ENCODE measurements at places on chromosomes 13 and 19.

DNA sequence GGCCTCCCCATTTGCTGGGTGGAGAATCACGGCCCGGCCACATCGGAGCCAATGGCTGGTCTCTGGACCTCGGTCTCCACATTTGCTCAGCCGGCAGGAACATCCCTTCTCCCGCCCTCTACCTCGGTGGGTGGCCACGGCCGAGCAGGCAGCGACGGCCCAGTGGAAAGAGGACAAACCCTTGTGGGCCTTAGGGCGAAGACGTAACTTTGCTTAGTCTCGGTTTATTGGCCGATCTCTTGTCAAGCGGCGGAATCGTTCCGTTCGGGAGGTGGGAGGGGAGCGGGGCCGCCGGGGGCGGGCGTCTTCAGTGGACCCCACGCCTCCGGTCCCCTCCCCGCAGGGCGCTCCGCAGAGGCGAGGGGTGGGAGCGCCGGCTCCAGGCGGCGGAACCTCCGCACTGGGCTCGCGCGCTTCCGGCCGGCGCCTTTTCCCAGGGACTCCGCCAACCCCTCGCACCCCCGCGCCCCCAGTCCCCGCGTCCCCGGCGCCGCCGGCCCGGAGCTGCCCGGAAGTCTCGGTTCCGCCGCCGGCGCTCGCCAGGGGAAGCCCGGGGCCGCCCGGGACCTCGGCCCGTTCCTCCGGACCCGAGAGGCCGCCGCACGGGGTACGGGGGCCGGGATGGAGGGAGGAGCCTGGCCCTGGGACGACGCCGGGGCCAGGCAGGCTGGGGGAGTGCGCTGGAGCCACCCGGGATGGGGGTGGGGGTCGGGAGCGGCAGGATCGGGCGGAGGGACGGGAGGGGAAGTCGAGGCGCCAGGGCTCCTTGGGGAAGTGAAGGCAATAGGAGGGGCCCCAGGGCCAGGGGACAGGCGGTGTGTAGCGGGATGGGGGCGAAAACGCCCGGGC lies at the start of gene ZNF580:
Gene ZNF580, plus strand, starts transcription at position 426 of the 849 bp plus-strand sequence. CDS start 1,507 bp downstream, outside the sequence.
- no peak for DNase-seq

DNA sequence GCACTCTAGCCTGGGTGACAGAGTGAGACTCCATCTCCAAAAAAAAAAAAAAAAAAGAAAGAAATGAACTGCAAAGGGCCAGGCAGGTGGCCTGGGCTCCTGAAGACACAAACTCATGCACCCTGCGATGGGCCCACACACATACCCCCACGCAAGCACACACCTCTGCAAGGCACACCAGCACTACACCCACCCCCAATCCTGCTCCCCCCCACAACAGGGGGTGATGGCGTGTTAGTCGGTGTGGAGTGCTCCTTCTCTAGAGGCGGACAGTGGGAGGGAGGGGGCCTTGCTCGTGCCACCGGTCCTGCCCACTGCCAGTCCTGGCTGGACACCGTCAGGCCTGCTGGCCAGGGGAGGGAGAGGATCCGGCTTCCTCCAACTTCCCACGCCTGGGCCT lies 1.6 kb upstream of the SLC8A2 start:
- no peak for DNase-seq

- DNase-seq = peak; percentile 76
Observed at GRCh38 chr19:53977429-53977990, 13.9 kb upstream of the CACNG6 start.

DNA sequence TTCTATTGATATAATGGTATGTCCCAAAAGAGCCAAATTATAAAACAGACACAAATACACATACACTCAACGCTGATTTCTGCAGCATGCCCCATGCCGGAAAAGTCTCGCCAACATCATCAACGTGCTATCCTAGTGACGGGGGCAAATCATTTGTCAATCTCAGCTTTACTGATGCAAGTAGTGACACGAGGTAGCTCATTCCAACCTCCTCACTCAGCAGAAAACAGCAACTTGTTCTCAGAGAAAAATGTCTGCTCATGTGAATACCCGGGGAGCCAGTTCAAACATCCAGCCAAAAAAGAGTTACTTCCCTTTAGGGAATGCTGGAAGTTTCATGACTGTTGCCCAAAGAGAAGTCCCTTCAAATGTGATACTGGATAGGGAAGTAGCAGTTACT lies 46.3 kb downstream of the SOX21 start:
- DNase-seq = no peak

GRCh38 chr19:56114051-56114777 lies 6.9 kb downstream of the ZNF787 start:
- no peak for DNase-seq

- no peak for DNase-seq
Observed at GRCh38 chr13:110284779-110285484, 22.0 kb downstream of the COL4A1 start.

DNA sequence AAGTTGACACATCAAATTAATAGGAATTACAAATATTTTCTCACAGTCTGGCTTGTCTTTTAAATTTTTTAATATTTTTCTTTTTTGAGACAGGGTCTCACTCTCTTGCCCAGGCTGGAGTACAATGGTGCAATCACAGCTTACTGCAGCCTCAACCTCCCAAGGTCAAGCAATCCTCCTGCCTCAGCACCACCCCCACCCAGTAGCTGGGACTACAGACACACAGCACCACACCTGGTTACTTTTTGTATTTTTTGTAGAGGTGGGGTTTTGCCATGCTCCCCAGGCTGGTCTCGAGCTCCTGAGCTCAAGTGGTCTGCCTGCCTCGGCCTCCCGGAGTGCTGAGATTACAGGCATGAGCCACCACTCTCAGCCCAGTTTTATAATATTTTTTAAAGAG lies 72.0 kb downstream of the SPATA13 start:
- no peak for DNase-seq

DNA sequence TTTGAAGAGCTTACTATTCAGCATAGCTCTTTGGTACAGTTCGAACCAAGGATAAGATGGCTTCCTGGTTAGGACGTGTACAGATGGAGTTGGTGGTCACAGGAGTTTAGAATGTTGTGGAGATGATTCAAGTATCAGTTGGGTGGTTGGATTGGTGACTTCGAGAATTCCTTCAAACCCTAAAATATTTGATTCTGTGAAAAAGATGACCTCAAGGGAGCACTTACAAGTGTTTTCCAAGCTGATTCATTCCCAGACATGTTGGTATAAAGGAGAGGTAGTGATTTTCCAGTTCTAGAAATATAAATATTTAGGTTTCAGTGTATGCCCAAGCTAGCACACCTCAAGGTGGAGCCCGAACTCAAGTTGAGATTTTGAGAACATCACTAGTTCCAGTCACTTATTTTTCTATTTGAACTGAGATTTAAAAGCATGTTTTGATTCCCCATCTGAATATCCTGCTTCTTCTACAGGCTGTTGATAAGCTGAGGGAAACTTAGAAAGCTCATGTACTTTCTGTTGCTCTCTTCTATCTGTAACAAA lies 306.1 kb downstream of the DCT start:
- no peak for DNase-seq

DNA sequence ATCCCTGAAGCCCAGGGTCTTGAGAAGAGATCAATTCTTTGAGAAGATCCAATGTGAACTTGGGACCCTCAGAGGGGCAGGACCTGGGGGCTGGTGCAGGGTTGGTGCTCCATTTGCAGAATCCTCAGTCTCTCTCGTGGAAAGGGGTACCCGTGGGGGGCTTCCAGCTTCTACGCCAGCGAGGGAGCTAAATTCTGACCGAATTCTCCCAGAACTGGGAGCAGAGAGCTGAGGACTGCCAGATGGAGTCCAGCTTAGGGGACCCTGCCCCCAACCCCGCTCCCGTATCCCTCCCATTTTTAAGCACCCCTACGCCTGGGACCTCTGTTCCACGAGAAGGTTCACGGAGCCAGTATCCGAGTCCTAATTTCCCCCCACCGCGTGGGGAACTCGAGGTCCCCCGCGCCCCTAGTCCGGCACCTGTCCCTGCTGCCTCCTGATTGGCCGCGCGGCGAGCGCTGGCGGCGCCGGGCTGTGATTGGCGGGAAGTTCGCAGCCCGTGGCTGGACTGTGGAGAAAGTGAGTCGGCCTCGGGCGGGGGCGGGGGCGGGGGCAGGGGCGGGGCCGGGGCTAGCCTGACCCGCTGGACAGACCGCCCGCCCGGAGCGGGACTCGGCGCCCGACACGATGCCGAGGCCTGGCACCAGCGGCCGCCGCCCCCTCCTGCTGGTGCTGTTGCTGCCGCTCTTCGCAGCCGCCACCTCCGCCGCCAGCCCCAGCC lies 4.4 kb upstream of the LTBP4 start:
- no peak for DNase-seq

GRCh38 chr13:32878163-32878562 lies 138.1 kb upstream of the KL start:
- DNase-seq = no peak

DNA sequence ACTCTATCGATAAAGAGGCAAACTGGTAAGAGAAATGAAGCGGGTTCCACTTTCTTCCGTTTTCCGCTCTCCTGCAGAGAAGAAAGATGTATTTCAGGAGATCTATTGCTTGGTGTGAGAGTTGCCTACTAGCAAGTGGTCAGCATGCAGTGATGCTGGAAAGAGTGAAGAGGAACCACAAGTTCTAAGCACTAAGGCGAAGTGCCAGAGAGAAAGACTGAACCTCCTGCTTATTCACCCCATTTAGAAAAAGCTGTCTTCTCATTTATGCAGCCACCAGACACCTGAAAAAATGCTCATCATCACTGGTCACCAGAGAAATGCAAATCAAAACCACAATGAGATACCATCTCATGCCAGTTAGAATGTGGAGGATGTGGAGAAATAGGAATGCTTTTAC lies 78.7 kb upstream of the GPC6 start:
- DNase-seq = no peak

Measured in KBM-7 (cell line).